ENCODE measurements at places on chromosomes 11 and 22.

GRCh38 chr11:69930081-69931059 lies 111.2 kb upstream of the FGF3 start:
- DNase-seq, result no peak

- DNase-seq, result no peak
Measured at GRCh38 chr11:120746376-120746775, 234.8 kb downstream of the GRIK4 start.

GRCh38 chr11:87832211-87832610 lies 343.0 kb downstream of the RAB38 start:
- no peak for DNase-seq

GRCh38 chr11:88363648-88364065 lies 26.1 kb upstream of the CTSC start:
- peak; percentile 47 for DNase-seq

DNA sequence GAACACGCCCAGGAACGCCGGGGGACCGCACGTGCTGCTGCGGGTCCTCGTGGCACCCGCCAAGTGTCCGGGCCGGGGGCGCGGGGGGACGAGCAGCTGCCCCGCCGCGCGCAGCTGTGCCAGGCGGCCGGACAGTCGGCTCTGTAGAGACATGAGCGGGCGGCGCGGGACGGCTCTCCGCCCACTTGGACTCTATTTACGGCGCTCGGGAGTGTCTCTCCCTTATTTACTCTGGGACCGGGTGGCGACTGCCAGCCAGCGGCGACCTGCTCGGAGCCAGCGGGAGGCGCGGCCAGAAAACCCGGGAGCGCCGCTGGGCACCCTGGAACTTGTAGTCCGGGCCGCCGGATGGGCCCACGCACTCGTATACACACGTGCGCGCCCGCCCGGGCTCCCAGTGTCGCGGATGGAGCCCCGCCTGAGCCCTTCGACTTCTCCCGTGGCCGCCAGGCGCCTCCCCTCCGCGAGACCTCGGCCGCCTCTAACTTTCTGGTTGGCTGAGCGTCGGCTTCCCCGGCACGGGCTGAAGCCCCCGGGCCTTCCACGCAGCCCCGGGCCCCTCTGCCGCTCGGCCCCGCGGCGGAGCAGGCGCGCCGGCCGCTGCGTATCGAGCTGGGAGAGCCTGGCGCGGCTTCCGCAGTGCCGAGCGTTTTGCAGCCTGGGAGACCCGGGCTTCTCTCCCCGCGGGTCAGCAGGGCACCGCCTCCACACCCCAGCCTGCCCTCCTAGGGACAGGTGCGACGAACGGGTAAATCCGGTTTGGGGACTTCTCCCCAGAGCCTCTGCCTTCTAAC lies at the start of gene MACROD1:
TSS of gene MACROD1 (minus strand) at position 272 of the 794 bp plus-strand sequence. CDS start at position 153, 119 bp downstream.
- peak; percentile 87 for DNase-seq

DNA sequence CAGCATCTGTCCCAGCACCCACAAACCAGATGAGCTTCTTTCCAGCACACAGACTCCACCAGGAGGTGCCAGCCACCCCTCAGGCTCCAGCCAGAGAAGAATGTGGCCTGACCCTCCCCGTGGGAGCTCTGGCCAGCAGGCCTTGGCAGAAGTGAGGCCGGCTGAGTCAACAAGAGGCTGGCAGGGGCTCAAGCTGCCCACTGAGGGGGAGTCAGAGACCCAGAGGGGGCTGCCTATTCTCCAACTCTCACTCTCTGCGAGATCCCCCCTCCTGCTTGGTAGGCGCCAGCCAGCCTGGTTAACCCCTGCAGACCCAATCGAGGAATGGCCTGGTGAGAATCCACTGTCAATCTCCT lies 10.6 kb upstream of the CDC42EP1 start:
- DNase-seq, result no peak

DNA sequence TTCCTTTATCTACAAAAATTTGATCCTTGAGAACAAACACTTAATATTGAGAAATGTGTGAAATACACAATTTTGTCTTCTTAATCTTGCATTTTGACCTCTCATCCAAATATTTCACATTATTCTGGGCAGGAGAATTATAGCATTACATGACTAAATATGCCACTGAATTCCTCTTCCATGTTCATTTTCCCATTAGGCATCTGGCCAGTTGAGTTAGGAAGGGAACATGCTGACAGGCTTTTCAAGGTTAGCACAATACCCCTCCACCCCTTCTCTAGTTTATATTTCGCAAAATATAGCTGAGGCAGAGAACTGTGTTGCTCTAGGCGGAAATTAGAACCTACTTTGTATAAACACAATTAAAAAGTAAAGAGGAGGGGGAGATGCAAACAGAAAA lies 271.7 kb upstream of the ZC3H12C start:
- no peak for DNase-seq
